ENCODE measurements at places on chromosomes 7 and 10.

DNA sequence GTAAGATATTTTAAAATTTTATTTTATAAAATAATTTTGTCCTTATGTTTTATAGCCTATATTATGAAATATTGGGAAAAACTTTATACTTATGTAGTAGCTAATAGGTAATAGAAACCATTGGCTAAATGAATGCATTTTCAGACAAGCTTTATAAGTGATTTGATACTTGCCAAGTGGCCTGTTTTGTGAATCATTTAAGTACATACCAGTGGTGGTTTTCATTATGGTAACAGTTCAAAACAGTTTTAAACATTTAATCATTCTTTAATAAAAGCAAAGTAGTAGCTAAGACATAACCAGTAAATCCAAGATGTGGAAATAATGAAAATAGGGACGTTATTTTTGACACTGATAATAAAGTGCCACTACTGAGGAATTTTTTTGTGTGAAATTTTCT lies 182.2 kb downstream of the PHF14 start:
- no peak for DNase-seq

DNA sequence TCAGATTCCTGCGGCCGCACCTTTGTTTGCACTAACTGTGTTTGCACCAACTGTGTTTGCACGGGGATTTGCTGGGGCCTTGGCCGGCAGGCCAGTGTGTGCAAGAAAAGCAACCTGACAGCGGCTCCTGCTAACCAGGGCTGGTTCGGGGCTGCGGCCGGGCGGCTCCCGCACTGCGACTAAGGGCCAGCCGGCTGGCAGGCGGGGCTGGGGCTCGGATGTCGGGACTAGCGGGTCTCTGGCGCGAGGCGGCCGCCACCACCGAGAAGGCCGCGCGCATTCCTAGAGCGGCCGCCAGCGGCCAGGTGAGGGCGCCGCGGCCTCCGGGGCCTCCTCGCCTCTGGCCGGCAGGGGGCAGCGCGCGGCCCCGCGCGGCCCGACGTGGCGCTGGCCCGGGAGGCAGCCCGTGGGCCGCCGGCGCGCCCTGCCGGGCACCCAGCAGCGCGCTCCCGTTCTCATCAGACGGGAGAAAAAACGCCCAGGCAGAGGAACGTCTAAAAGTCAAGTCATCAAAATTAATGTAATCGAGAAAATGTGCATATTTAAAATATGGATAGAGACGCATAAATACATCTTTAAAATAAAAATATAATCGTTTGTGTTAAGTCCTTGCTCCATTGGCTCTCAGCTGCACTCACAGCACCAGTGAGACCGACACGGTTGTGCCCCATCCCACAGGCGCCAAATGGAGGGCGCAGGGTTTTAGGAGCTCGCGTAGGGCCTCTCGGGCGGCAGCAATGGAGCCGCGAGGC lies 38.5 kb downstream of the ZNF777 start:
- DNase-seq = peak; percentile 76

DNA sequence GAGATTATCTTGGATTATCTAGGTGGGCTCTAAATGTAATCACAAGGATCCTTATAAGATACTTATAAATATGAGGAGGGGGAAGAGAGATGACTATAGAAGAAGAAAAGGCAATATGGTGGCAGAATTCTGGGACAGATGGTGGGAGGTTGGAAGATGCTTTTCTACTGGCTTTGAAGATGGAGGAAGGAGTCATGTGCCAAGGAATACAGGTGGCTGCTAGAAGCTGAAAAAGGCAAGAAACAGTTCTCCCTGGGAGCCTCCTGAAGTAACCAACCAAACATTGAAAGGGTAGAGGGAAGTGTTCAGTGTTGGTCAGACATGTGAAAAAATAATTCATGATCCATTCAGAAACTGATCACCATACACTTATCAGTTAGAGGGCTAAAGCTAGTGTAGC lies 213.3 kb downstream of the WDR11 start:
- no peak for DNase-seq

DNA sequence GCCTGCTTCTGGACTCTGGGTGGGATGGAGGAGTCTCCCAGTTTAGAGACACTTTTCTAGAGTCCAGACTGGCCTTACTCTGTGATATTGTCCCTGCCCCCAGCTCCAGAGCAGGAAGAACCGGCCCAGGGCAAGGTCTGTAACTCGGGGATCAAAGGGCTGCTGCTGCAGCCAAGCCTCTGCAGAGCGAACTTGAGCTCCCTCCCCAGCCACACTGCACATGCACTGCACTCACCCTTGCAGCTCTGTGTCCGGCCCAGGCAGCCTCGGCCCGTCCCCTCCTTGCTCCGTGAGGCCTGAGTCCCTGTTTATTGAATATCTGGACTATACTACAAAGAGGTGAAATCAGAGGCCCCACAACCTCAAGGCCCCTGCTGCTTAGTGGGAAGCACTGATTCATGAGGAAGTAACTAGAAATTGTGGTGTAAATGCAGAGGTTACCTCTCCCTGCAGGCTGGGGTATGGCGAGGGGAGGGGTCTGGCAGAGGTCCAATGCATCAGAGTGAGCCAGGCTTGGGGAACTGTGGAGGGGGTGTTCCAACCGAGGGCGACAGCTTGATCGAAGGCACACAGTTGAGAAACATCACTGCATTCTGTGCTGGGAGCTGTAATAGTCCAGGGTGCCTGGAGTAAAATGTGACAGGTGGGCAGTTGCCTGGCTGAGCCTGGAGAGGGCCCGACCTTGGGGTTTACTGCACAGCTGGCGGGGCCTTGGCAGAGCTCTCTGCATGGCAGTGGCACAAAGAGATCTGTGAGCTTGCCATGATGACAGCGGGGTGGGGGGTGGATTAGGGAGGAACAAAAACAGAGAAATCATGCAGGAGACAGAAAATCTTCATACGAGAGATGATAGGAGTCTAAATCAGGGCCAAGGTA lies 49.1 kb downstream of the AOC1 start:
- DNase-seq = no peak

DNA sequence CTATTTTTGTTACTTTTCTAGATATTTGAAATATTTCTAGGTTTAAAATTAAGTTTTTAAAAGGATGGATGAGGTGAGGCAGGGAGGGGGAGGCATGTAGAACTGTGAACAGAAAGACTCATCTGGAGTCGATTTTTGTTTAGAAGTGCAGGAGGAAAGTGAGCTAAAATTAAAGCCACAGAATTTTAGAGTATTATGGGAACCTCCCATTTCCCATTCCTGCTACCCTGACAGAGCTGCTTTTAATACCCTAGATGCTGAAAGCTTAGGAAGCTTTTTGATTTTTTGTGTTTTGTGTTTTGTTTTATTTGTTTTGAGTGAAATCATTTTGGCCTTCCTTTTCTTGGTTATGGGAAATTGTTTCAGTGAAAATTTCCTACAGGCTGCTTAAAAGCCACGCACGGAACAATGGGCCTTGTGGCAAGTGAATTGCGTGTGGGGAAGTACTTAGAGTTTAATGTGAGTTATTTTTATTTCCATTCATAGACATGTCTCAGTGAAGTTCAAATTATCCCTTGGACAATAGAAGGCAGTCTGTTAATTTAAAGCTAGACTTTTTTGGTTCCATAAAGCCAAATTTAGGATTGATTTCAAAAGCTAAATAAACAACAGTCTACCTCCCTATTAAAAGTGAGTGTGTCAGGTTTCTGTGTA lies 102.0 kb upstream of the HDAC9 start:
- DNase-seq = no peak

- DNase-seq = no peak
Measured at GRCh38 chr7:54904130-54904529, 114.7 kb upstream of the EGFR start.

DNA sequence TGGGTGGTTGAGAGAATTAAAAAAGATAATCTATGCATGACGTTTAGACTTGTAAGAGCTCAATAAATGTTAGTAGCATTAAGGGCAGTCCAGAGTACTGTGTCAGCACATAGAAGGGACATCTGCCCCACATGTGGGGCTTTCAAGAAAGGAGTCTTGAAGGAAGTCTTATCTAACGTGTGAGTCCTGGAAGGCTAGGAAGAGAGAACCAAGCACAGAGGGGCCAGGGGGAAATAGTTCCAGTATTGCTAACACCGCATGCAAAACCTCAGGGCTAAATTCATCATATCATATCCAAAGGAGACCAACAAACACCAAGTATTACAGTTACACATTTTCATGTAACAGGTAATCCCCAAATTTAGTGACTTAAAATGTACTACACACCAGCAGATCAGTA lies 122.7 kb downstream of the AOAH start:
- no peak for DNase-seq

DNA sequence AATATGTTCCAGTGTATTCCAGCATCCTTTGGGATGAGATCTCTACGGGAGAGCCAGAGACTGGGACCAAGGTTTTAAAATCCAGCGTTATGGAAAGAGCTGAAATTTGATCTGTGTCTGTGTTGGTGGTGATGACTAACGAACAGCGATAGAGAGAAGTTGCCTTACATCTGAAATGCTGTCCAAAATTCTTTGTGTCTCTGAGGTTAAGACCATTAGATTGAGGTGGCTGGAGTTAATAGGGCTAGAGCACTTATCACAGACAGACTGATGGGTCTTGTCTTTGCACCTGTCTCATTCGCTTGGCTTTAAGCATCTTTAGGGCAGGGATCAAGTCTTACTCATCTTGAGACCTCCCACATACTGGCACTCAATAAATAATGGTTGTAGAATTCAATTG lies 41.0 kb upstream of the RAPGEF5 start:
- no peak for DNase-seq

GRCh38 chr7:106504645-106505044 lies 156.3 kb downstream of the CCDC71L start:
- DNase-seq = no peak

DNA sequence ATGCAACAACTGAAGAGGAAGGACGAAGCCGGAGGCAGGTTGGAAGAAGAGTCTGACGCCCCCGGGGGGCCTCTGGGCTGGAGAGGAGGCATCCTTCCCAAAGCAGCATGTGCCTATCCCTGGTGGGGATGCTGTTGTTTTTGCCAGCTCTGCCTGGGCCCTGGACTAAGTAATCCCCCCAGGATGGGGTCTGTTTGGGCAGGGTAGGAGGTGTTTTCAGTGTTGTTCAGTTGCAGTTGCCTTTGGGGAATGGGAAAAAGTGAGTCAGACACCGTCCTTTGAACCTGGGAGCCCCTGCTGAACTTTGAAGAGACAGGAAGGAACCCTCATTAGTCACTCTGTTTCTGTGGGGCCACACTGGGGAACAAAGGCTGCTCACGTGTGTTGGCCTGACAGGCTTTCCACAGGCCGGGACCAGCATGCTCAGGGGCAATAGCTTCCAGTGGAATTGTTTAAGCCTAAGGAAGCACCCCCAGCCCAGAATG lies 35.2 kb upstream of the GDF10 start:
- no peak for DNase-seq
